ENCODE measurements at places on chromosomes 3 and 15. TPM values are rescaled to one million over a fixed set of nuclear protein-coding genes. Genes with fewer than 3 reads are reported as not detected.

DNA sequence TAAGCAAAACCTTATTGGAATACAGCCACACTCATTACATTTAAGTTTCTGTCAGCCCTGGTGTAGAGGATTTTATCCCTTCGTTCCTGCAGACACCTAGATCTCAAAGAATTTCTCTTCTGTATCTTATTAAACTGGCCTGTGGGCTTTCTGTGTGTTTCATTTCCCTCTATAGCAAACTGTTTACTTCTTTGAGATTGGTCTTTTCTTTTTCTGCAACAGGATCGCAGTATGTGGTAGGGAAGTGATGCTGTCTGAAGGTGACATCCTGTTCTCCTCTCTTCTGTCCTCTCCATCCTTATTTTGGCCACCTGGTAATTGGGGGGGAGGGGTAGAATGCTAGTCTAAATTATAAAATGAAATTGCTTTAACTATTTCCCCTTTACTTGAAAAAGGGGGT lies 25.5 kb downstream of the ATP1B3 start:
- no peaks in the 10 kb centered on the region for H3K4me1 ChIP-seq
- no peak for DNase-seq
- H3K4me3 ChIP-seq, result no peak overlapping the region

The CCDC54 gene
- not detected for polyA plus RNA-seq

- H3K36me3 ChIP-seq, result no peaks in the 10 kb centered on the region
- peak within 1 kb of the TSS; percentile 74 for H3K4me3 ChIP-seq
Observed at GRCh38 chr3:36380221-36381031, at the start of gene STAC. STAC (plus strand) TSS chr3:36380504; CDS start chr3:36380644, 140 bp downstream.

GRCh38 chr3:107927361-107928083 lies 163.3 kb downstream of the CD47 start:
- H3K4me3 ChIP-seq, result peak overlapping the region; percentile 54
- H3K36me3 ChIP-seq, result no peaks in the 10 kb centered on the region
- H3K4me1 ChIP-seq, result no peaks in the 10 kb centered on the region

GRCh38 chr15:42358141-42358540 lies 1.2 kb upstream of the CAPN3 start:
- no peak overlapping the region for H3K4me3 ChIP-seq
- H3K27ac ChIP-seq, result no peak overlapping the region
- H3K4me1 ChIP-seq, result no peaks in the 10 kb centered on the region
- H3K27me3 ChIP-seq, result no peaks in the 10 kb centered on the region
- H3K36me3 ChIP-seq, result peaks cover 45% of the 10 kb centered on the region
- DNase-seq, result no peak

Measured in sigmoid colon (tissue), 7 donors.